LHCN-M2 (cell line): ENCODE measurements at places on chromosomes 7 and 10.

GRCh38 chr10:33189363-33189762 is 145.1 kb downstream of the NRP1 start:
- no peak for DNase-seq

GRCh38 chr10:121928528-121928884 is 675 bp upstream of the ATE1 start:
- peak; percentile 22 for DNase-seq

- peak; percentile 24 for DNase-seq
Measured at GRCh38 chr10:88186335-88186734, 322.9 kb downstream of the PTEN start.

DNA sequence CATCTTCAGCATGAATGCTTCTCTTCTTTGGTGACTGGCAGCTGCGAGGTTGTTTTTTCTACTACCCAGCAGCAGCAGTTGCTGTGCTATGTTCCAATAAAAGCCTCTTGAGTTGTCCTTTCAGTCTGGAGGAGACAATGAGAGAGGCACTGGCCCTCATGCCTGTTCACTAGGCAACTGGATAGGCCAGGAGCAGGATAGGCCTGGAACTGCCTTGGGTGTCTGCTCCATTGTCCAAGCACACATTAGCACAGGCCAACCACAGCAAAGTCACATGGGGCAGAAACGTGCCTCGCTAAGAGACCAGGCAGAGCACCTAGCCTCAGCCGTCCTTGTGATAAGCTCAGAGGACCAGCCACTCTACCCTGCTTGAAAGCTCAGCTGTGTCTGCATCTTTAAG is 76.9 kb upstream of the PDCD4 start:
- DNase-seq = no peak

DNA sequence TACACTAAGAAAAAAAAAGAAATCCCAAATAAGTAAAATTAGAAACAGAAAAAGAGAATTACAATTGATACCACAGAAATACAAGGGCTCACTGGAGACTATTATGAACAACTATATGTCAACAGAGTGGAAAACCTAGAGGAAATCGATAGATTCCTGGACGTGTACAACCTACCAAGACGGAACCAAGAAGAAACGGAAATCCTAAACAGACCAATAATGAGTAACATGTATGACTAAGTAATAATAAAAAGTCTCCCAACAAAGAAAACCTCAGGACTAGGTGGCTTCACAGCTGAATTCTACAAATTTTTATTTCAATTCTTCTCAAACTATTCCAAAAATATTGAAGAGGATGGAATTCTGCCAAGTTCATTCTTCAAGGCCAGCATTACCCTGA is 13.9 kb downstream of the DIP2C start:
- no peak for DNase-seq

- DNase-seq = peak; percentile 36
Measured at GRCh38 chr10:73762915-73763314, 18.7 kb downstream of the SEC24C start.

GRCh38 chr10:97463363-97464132 is 17.6 kb downstream of the ZDHHC16 start:
- DNase-seq = peak; percentile 52
